CD4-positive, alpha-beta T cell (primary cell): ENCODE measurements at places on chromosomes 4 and X. TPM values are rescaled to one million over a fixed set of nuclear protein-coding genes. Genes with fewer than 3 reads are reported as not detected.

GRCh38 chr4:2689114-2689513 is 67.0 kb downstream of the TNIP2 start:
- DNase-seq = no peak

DNA sequence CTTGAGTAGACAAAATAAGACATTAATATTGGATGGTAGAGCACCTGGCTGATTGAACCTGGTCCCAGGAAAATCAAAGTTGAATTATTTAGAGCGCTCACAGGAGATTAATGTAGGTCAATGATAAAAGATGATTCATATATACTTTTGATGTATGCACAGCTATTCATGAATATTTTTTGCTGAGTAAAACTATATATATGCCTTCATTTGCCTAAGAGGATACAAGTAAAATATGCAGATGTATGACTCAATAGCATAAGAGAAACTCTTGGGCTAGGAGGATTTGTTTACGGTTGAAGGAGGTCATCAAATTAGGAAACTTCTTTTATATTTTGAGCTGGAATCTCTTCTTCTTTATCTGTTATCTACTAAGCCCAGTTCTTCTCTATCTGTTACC is 202.7 kb upstream of the HS3ST1 start:
- DNase-seq = no peak

DNA sequence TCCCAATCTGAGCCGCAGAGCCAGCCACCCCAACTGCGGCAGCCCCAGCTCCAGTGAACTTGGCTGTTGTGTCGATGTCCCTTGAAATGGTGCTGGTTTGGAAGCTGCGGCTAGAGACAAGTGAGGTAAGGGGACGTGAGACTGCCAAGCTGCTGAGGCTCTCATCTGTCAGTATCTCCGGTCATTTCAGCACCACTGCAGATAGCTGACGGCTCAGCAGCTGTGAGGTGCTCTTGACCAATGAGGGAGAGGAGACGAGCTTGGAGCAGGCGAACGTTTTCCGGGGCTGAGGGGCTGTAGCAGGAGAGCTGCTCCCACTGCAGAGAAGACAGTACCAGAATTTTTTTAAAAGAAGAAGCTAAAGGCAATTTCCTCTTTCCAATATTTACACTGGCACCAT is 175.5 kb upstream of the CASK start:
- DNase-seq = no peak

GRCh38 chr4:159505266-159505975 is 402.5 kb downstream of the RAPGEF2 start:
- no peak for DNase-seq

- DNase-seq = no peak
Observed at GRCh38 chrX:9980401-9980800, 13.2 kb downstream of the CLDN34 start.

- no peak for DNase-seq
Observed at GRCh38 chrX:111857534-111858060, 18.4 kb upstream of the TRPC5OS start.

GRCh38 chrX:41667631-41668030 is 21.1 kb upstream of the GPR34 start:
- no peak for DNase-seq

- DNase-seq = no peak
Observed at GRCh38 chr4:162234595-162234994, 70.8 kb upstream of the FSTL5 start.

GRCh38 chrX:24748196-24748595 is 54.5 kb downstream of the POLA1 start:
- no peak for DNase-seq

- DNase-seq = no peak
Observed at GRCh38 chrX:37854148-37854547, 6.8 kb upstream of the DYNLT3 start.

DNA sequence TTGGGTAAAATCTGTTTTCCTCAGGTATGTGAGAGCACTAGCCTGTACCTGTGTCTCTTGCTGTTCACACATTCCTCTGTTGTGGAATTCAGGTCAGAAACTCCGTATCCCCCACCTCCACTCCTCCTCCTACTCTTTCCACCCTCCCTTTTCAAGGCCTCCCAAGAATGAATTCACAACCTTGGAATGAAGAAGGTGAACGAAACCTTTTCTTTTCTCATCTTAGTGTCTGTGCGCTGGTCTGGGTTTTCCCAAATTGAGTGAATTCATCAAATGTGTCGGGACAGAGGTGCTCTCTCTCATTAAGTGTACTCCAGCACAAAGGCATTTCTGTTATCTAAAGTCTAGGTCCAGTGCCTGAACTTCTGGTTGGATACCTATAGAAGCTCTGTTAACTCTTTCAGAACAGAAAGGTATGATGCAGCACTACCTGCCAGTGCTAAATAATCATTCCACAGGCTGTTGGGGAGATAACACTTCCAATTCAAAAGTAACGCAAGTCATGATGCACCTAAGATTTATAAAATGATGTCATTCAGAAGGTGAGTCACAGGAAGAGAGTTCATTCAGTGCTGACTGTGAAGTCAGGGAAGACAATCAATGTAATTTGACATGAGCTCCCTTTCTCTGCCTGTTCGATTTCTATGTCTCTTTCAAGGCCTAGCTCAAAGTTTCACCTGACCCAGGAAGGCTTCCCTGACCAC is 41.9 kb downstream of the COL4A6 start:
- no peak for DNase-seq

DNA sequence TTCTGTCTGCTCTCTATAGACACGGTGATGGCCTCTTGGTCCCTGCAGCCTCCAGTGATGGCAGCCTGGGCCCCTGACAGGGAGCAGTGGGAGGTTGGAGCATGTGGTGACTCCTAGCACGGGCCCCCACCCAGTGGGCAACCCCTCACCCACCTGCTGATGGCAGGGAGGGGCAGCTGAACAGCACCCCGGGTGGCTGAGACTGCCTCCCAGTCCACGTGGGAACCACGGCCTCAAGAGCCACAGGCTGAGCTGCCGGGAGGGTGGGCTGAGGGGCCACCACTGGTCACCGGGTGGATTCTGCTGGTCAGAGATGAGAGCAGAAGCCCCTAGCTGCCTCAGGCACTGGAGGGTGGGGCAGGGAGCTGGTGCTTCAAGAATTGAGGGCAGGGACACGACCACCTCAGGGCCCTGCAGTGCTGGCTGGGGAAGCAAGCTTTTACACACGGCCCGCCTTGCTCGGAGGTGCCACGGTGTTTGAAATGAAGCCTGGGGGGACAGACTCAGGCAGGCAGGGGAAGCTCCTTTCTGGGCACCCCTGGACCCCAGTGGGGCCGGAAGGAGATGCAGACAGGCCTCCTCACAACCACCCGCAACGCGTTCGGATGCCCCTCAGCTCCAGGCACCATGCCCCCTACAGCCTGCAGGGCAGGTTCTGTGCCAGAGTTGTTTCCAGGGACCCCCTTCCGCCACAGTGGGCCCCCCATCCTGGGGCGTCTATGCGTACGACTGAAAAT is 6.3 kb upstream of the HAUS3 start:
- DNase-seq = peak; percentile 6

DNA sequence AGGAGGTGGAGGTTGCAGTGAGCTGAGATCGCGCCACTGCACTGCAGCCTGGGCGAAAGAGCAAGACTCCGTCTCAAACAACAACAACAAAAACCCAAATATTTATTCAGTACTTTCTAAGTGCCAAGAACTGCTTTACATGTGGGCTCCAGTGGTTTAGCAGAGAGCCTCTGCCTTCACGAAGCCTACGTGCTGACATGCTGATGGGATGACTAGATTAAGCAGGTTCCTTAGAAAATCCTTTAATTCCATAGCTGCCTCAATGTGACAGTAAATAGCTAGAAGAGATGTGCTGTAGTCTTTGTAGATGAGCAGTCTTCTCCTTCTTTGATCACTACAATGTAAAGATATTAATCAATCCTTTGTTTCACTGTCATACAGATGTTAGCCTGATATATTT is 49.6 kb downstream of the TAPT1 start:
- no peak for DNase-seq

GRCh38 chr4:123709336-123709735 is 312.7 kb downstream of the SPRY1 start:
- DNase-seq = no peak

- no peak for DNase-seq
Observed at GRCh38 chr4:124713185-124713592, 657 bp upstream of the ANKRD50 start.

- no peak for DNase-seq
Observed at GRCh38 chr4:173246719-173247118, 78.1 kb downstream of the GALNT7 start.

DDX53 gene
- total RNA-seq = not detected

CFP gene
- 18.6 TPM for total RNA-seq

IL9R gene
- 1.1 TPM for total RNA-seq

PRR32 gene
- not detected for total RNA-seq

KLKB1 gene
- total RNA-seq = 1.2 TPM

ADRA2C gene
- total RNA-seq = not detected

SPARCL1 gene
- total RNA-seq = not detected

ARMCX4 gene
- total RNA-seq = 17.9 TPM

PPARGC1A gene
- not detected for total RNA-seq

TET2 gene
- 31.0 TPM for total RNA-seq

ADH1B gene
- not detected for total RNA-seq

TLR8 gene
- 0.08 TPM for total RNA-seq

CPZ gene
- total RNA-seq = not detected

C4orf33 gene
- total RNA-seq = 11.3 TPM

TAF9B gene
- 10.3 TPM for total RNA-seq
